ENCODE measurements at places on chromosomes 1 and 21.
A peak's percentile ranks its signal among the peaks of the same experiment; 100 is the strongest.

DNA sequence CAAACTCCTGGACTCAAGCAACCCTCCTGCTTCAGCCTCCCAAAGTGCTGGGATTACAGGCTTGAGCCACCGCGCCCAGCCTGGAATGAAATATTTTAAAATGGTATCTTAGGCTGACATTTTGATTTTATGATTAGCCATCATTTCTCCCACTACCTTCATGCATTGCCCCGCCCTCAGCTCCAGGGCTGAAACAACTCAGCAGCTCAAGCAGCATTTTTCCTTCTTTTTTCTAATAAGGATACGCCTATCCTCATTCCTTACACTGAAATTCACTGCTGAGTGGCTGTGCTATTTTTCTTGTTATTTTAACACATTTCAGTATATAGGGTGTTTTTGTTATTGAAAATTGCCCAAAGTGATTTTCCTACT lies 56.8 kb upstream of the HTR1D start:
- DNase-seq: no peak

DNA sequence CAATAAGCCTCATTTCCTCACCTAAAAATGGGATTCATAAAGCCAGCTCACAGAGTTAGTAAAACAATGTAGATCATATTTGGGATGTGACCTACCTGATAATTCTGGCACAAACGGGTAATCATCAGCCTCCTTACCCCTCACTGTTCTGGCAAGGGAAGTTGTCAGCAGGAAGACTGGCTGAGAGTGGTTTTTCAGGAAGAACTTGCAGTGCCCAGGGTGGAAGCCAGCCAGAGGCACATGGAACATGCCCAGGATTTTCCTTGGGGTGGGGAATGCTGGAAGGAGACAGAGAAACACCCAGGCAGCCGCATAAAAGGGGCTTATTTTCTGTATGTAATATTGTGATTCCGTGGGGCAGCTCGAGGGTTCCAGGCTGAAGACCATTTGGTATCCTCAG lies 7.7 kb upstream of the SLC5A9 start:
- peak; percentile 73 for DNase-seq

GRCh38 chr1:8858888-8859706 lies 19.4 kb downstream of the ENO1 start:
- DNase-seq: peak; percentile 80

DNA sequence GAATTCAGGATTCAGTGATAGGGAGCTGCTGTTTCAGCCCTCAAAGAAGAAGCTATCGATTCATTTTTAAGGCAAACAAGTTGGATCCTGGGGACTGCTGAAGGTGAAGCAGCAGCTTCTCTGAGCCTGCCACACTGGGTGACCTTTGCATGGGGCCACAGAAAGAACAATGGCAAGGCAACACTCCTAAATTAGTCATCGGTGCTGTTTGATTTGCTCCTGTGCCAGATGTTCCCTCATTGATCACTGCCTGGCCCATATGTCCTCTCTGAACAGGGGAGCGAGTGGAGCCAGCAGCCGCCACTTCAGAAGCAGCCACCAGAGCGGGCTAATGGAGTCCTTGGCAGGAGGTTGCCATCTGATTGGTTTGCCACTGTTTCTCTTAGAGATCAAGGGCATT lies 391.5 kb downstream of the NTNG1 start:
- DNase-seq: no peak

DNA sequence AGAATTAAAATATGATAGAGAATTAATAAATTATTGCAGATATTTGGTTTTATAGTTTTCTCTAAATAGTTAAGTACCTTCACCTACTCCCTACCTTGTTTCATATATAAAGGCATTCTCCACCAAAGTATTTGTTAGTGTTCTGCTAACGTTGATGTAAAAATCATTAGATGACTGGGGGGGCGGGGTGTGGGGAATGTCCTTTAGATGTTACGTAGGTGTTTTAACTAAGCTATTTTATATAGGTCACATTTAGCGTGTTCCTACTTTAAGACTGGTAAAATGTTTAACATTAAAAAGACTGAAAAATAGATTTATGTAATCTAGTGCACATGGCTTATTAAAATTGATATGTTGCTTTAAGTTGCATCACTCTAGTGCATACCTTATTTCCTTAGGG lies 48.6 kb downstream of the PTPRC start:
- no peak for DNase-seq

DNA sequence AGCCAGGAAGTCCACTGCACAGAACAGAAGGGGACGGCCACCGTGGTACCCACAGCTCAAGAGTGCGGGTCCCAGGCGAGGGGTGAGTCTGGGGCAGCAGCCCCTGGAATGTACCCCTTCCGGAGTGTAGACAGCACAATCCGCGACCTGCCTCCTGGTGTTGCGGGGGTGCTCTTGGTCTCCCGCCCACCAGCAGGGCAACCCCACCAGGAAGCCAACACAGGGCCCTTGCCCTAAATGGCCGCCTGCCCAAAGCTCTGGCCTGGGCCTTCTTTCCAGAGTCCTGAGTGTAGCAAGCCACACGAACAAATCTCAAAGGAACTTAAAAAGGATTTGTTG lies 1.1 kb upstream of the SLC19A1 start:
- DNase-seq: no peak

- DNase-seq: peak; percentile 91
Measured at GRCh38 chr21:17492415-17493168, 20.3 kb upstream of the CXADR start.

- DNase-seq: no peak
Measured at GRCh38 chr1:244254467-244254866, 197.2 kb downstream of the ADSS2 start.

GRCh38 chr1:37945251-37945650 lies 1.6 kb downstream of the INPP5B start:
- DNase-seq: no peak

DNA sequence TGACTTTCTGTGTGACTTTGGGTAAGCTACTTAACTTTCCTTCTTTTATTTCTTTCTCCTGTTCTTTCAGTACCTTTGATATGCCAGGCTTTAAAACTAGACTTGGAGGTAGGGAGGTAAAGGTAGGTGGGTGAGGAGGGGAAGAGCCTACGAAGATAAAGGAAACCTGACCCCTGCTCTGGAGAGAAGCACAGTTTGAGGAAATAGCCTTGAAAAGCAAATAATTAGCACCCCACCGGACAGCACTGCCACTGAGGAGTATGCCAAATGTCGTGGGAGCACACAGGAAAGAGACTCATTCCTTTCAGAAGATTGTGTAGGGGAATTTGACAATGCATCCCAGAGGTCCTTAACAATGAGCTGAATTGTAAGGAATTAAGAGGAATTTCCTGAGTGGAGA lies 65.2 kb upstream of the SPAG17 start:
- peak; percentile 55 for DNase-seq

GRCh38 chr1:46002551-46003150 lies 129.8 kb downstream of the PIK3R3 start:
- no peak for DNase-seq

DNA sequence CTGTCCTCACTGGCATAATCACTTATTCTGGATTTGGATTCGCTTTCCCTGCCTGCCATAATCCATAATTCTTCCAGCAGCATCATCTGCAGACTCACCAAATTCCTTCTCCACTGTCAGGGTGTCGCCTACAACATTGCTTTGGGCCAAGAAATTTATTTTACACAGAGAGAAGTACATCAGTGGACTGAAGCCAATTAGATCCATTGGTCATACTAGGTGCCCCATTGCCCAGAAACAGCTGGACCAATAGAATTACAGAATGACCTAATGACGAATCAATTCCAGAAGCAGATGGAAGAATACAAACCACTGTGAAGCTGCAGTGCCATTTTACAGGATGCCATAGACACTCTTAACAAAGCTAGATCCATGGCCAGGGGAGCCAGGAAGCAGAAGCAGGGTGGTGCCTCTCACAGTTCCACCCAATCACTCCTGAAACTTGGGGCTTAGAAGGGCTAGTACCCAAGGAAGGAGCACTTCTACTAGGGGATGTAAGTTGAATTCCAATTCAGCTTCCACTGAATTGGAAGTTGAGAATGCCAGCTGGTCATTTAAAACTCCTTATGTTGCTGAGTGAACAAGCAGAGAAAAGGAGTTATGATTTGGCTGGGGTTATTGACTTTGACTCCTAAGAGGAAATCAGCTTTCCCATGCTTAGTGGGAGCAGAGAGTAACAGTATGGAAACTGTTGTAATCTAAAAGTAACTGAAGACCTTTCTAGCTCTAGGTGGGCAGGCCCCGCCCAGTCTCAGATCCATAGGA lies 44.0 kb downstream of the EDN2 start:
- DNase-seq: no peak

- DNase-seq: no peak
Measured at GRCh38 chr1:21626921-21627339, 42.2 kb downstream of the RAP1GAP start.

DNA sequence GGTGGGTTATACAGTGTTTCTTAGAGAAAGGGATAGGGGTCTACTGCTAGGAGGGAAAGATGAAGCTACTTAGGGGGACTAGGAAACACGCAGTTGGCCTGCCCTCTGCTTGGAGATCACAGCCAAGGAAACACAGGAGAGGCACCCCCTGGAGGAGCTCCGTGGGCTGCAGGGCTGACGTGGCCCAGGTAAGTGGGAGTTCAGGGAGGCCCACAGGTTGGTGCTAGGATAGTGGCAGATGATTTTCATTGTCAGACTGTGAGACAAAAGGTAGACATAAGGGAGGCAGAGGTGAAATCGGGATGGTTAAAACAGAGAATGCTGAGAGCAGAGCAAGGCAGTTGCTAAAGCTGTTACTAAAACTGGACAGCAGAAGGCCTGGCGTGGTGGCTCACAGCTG lies 463.0 kb downstream of the DSCAM start:
- no peak for DNase-seq

- DNase-seq: no peak
Measured at GRCh38 chr1:41773144-41773591, 145.6 kb downstream of the HIVEP3 start.

- DNase-seq: peak; percentile 78
Measured at GRCh38 chr1:161473348-161473747, 31.9 kb upstream of the FCGR2A start.

- DNase-seq: no peak
Measured at GRCh38 chr1:67740543-67740942, 55.5 kb downstream of the GADD45A start.

DNA sequence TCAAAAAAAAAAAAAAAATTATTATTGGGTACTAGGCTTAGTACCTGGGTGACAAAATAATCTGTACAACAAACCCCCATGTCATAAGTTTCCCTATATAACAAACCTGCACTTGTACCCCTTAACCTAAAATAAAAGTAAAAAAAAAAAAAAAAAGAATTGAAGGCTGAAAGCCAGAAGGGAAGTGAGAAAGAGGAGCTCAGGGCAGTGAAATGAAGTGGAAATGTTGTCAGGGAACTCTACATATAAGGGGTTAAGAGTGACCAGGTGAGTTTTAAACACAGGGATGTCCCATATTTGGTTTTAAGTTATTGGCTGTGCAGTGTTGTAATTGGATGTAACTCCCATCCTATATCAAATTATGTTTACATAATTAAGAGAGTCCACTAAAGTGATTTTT lies 85.7 kb upstream of the ABCD3 start:
- no peak for DNase-seq

DNA sequence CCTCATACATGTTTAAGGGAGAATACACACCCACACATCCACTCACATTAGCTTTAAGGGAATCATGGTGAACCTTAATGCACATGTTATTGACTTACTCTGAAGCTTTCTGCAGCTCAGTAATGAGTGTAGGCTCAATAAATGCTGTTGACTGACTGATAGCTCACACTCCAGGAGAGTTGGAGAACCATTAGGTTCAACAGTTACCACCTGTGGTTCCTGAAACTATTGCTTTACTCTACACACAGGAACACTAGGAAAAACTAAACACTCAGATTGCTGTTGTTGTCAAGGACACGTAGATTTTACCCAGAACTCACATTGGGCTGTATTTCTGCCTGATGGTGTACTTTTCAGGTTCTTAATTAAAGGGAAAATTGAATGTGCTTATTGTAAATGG lies 37.3 kb downstream of the ZC3H11B start:
- no peak for DNase-seq

DNA sequence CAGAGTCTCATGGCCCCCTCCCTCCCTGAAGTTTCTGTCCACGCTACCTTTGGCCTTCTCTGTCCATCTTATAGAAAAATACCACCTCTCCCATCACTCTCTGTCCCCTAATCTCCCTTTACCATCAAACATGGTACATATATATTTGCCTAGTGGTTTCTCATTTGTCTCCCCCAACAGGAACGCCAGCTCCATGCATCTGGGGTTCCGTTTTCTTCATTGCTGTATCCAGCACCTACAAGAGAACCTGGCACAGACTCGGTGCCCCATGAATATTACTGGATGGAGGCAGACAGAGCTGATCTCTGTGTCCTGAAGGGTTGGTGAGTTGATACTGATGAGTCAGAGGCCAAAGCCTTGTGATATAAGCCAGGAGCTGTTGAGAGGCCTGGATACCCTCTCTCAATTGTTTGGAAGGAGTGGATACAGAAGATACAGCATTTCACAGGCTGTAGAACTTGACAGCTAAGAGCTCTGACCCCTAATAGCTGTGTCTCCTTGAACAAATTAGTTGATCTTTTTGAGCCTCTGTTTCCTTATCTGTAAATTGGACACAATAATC lies 21.9 kb downstream of the HEYL start:
- DNase-seq: no peak

- DNase-seq: no peak
Measured at GRCh38 chr1:2083666-2084065, 33.5 kb downstream of the PRKCZ start.

DNA sequence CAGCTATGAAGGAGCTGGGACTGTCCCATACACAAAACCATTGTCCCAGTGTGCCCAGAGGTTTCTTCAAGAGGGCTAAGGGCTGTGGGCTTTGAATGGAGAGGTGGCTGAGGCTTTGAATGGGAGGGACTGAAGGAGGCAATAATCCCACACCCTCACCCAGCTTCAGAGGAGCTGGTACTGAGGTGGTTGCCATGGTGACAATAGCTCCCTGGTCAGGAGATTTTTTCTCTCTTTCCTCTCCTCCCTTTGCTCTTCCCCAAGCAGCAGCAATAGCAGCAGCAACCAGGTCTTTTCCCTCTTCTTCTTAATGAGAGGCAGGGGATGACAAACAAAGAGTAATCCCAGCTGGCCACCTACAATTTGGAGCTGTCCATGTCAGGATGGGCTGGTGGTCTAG lies 1.6 kb downstream of the HPCAL4 start:
- DNase-seq: no peak

- DNase-seq: no peak
Measured at GRCh38 chr1:28535180-28535579, 17.7 kb upstream of the TRNAU1AP start.

GRCh38 chr1:230975636-230976035 lies 3.0 kb downstream of the TTC13 start:
- no peak for DNase-seq

DNA sequence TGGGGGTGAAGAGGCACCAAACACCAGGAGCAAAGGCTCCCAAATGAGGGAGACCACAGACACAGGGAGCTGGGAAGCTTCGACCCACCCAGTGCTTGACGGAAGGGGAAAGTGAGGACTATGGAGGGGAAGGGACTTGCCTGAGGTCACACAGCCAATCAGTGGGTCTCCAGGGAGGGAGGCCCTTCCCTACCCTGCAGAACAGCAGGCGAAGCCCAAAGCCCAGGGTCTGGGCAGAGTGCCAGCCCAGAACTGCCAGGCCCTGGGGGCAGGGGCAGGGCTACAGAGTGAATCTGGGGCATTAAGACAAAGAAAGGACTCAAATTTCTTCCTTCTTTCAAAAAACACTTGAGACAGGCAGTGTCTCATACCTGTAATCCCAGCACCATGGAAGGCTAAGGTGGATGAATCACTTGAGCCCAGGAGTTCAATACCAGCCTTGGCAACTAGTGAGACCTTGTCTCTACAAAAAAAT lies 45.5 kb upstream of the ECE1 start:
- DNase-seq: no peak

- no peak for DNase-seq
Measured at GRCh38 chr1:31702836-31703404, 897 bp downstream of the COL16A1 start.

Data from mesendoderm (in vitro differentiated cells).